ENCODE measurements at places on chromosomes 7 and 10.

GRCh38 chr10:3801558-3802192 is 16.7 kb upstream of the KLF6 start:
- DNase-seq = no peak

DNA sequence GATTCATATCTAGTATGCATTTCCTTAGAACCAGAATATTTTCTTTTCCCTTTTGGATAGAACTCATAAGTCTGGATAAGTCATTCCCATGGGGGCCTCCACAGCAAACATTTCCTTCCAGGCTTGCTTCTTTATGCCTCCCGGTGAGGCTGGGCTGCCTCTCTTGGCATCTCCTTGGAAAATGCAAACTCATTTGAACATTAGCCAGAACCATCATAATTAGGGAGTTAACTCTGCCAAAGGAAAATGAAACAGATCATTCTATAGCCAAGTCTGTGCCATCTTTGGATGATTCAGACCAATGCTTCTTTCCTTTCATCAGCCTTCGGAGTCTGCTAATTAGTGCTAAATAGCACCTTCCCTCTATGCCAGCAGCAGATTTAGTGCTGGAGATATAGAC is 81.1 kb downstream of the PLPP4 start:
- DNase-seq = no peak

GRCh38 chr10:132351611-132352010 is 19.6 kb downstream of the LRRC27 start:
- no peak for DNase-seq

- no peak for DNase-seq
Measured at GRCh38 chr10:5297996-5298395, 66.8 kb upstream of the UCN3 start.

- no peak for DNase-seq
Measured at GRCh38 chr7:30003098-30003497, 13.5 kb upstream of the SCRN1 start.

GRCh38 chr7:71442492-71443190 is 310.7 kb downstream of the GALNT17 start:
- DNase-seq = no peak

DNA sequence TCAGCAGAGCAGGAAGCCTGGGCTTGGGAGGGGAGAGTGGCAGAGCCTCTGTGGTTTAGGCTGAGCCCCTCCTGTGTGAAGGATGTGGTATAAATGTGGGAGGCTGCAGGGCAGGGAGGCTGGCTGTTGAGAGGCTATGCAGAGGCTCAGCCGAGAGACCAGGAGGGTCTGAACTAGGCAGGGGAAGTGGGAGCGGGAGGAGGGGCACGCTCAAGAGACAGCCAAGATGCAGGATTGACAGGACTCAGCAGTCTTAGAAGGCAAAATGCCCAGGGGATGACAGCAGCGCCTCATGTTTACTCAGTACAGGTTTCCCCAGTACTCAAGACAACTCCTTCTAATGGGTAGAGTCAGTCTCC is 24.3 kb downstream of the BTBD16 start:
- DNase-seq = no peak

DNA sequence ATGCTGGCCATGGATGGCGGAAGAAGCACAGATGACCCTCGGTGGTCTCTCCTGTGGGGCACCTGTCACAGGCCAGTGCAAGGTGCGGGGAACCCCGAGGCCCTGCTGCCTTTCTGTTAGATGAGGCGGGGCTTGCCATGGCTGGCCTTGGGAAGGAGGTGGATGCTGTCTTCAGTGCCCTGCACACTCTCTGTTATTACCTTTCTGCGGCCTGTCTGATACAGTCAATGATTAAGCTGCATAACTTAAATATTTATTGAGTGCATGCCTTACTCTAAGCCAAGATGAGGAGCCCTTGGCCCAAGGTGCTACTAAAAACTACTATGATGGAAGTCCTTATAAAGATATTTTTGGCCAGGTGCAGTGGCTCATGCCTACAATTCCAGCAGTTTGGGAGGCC is 36.7 kb upstream of the MNX1 start:
- DNase-seq = no peak

DNA sequence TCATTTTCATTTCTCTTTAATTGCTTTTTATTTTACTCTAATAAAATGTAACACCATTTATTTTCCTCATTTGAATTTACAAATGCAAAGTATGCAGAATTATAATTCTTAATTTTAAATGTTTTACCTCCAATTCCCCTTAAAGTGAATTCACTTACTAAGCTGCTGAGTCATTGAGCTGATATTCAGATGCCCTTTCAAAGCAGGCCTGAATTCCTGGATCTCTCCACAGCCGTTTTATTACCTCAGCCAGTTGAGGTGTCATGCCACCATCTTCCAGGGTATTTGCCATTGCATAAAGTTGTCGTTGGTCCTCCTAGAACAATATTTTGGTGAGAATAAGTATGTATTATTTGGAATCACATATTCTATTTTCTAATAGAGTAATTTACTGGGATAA is 33.2 kb downstream of the GNAT3 start:
- no peak for DNase-seq

GRCh38 chr7:104548861-104549260 is 220.5 kb downstream of the LHFPL3 start:
- DNase-seq = peak; percentile 7

DNA sequence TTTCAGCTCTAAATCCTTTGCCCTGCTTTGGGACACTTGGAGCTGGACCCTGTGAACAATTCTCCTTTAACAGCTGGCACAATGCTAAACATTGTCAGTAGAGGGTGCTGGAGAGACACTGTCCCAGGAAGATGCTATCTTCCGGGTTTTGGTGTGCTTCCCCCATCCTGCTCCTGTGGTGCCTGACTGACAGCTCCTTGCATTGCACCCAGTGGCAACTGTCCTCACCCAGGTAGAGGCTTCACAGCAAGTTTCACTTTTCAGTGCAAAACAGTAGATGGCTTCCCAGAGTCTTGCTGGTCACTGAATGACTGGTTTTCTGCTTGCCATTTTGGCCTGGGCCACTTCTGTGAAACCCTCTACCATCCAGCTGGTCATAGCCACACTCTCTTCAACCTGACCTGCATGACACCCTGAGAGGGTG is 77.3 kb downstream of the CDC14C start:
- peak; percentile 53 for DNase-seq

GRCh38 chr10:49550563-49550962 is 11.6 kb upstream of the ERCC6 start:
- DNase-seq = no peak

- no peak for DNase-seq
Measured at GRCh38 chr7:133668296-133669060, 415.6 kb downstream of the EXOC4 start.

DNA sequence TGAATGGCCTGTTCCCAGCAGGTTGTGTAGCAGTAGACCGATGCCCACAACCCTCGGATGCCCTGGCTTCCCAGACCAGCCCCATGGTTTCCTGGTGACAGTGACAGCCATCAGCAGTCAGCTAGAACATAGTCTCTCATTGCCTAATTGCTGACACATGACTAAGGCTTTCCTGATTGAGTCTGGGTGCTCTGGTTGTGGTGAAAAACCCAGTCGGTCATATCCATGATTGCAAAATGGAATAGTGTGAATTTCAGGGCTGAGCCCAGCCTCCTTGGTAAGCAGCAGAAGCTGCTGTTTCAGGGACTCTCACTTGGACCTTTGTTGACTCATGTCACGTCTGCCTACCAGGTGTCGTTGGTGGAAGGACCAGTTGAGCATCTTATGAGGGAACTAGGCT is 36.6 kb downstream of the POR start:
- DNase-seq = peak; percentile 86

DNA sequence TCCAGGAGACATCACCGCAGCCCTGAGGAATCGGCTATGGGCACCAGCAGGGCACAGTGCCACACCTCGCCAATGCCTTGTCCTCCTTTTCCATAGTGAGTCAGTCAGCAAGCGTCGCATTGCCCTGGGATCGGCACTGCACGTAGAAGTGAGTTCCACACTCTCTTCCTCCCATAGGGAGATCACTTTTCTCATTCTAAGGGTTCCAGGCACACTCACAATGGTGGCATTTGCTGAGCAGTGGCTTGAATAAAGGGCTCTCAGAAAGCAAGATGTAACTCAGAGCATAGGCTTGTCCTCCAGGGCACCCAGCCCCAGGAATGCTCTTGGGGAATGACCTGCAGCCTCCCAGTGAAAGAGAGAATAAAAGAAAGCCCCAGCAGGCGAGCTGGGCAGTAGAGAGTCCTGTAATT is 1.1 kb upstream of the VIM start:
- DNase-seq = no peak

GRCh38 chr7:124137664-124138063 is 104.8 kb upstream of the TMEM229A start:
- DNase-seq = no peak

GRCh38 chr10:63103971-63104409 is 29.1 kb upstream of the NRBF2 start:
- no peak for DNase-seq

- DNase-seq = peak; percentile 25
Measured at GRCh38 chr7:1144269-1144771, 15.7 kb downstream of the ZFAND2A start.

DNA sequence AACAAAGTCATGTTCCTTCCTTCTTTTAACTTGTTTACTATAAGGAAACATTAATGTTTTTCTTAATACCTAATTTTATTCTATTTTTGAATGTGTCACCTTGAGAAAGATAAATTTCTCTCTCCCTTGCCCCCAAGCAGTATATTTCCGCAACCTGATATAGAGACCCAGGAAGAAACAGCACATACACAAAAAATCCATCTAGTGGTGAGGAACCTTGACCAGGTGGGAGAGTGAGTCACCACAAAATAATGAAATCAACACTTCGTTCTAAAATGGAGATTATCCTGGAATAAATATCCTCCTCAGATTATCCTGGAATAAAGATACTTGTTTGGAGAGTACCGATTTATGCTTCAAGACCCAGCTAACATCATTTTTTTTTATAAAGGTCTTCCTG is 232.9 kb upstream of the PTN start:
- no peak for DNase-seq

DNA sequence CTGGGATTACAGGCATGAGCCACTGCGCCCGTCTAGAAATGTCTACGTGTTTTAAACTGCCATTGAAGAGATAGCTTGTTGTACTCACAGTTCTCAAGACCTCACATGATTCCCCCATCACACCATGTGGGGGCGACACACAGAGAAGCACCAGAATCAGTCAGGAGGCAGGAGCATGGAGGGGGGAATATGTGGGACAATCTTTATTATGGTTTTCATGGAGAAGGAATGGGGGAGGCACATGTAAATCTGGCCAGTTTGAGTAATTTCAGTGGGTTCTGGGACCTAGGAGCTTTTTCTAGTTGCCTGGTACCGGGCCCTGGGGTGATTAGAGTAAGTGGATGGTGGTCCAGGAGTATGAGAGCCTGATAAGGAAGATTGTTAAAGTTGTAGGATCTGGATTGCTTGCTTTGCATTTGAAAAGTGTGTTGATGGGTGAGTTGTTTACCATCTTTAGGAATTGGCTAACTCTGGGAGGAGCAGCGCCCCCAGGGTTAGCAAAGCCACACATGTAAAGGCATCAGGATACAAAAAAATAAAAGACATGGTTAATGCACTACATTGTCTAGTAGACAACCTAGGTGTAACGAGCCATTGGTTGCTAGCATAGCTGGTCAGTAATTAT is 85.4 kb upstream of the SLC13A1 start:
- no peak for DNase-seq

DNA sequence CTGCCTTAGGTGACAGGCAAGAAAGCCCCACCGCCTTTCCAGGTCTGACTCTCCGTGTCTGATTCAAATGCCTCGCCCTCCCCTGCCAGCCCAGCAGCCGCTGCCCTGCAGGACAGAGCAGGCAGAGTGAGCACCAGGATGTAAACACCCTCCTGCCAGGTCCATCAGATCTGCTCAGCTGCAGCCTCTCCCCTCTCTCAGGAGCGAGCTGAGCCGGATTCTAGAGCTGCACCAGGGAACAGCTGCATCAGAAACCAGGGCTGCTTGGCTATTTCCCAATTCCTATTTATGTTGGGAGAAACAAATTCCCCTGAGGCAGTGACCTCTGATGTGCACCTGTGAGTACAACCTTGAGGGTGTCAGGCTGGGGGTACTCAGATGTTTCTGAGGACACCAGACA is 121.5 kb upstream of the ZMIZ1 start:
- no peak for DNase-seq

- no peak for DNase-seq
Measured at GRCh38 chr10:100006243-100006886, 3.4 kb downstream of the DNMBP start.

DNA sequence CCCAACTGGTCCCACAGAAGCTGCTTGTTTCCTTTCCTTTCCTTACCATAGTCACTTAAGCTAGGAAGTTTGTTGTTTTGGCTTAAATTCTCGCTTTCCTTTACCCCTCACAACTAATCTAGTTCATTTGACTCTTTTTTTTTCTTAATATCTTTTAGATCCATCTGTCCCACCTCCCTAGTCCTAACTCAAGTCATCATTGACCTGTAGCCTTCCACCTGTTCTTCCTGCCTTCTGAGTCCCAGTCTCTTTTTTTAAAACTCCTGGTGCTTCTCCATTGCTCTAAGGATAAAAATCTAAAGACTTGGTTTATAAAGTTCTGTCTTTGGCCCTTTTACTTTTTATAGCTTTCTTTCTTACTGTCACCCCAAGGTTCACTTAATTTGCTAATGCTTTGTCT is 47.6 kb downstream of the RALA start:
- no peak for DNase-seq

GRCh38 chr10:29056729-29057128 is 232.1 kb upstream of the LYZL1 start:
- DNase-seq = no peak

DNA sequence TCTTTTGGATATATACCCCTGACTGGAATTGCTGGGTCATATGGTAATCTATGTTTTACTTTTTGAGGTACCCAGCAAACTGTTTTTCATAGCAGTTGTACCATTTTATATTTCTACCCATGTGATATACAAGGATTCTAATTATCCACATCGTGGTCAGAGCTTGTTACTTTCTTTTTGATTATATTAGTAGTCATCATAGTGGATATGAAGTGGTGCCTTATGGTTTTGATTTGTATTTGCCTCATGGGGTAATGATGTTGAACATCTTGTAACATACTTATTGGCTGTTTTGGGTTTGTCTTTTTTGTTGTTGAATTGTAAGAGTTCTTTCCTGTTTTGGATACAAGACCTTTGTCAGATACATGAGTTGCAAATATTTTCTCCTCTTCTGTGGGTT is 51.7 kb downstream of the MAPK8 start:
- no peak for DNase-seq

GRCh38 chr10:126214021-126214420 is 174.3 kb downstream of the ADAM12 start:
- DNase-seq = no peak

GRCh38 chr7:85805249-85805648 is 618.4 kb upstream of the SEMA3D start:
- no peak for DNase-seq

- DNase-seq = no peak
Measured at GRCh38 chr7:16564023-16564380, 37.4 kb downstream of the LRRC72 start.

DNA sequence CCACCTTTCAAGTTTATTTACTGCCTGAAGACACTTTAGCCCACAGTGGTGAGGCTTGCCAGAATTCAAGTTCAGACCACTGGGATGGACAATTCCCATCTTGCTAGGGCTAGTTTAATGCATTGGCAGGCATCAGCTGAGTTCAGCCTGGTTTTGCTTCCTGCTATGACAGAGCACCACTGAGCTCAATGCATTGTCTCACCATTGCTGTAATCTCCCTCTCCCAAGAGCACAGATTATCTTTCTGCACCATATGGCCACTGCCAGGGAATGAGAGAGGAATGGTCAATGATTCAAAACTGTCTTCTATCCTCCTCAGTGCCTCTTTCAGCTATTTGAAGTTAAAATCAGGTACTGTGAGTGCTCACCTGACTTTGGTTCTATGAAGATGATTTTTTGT is 160.8 kb downstream of the XPNPEP1 start:
- DNase-seq = no peak

- no peak for DNase-seq
Measured at GRCh38 chr7:30420662-30421061, 57.9 kb downstream of the NOD1 start.

Data from AML-193 (cell line).